EH (cell line): ENCODE measurements at places on chromosomes 6 and 20.

DNA sequence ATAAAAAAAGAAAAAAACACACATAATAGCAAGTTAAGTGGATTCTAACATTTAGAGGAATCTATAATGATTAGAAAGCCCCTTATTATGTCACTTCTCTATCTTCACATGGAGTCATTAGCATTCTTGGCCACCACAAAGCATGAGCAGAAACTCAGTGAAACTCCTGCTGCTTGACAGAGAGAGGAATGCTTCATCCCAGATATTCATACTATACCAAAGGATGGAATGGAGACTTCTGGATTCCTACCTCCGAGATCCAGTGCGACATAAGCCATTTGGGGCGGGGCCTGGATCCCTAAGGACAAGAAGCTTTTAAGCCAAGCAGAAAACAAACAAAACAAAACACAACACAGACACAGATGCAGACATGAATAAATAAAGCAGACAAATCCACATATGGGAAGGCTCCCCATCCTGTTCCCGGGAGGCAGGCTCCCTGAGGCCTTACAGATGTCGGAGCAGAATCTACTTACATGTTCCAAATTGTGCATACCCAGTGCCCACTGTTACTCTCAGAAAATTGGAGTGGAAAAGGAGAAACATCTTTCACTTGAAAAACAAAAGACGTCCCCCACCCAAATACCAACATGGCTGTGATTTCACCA is 727.3 kb downstream of the MAFB start:
- DNase-seq: no peak

GRCh38 chr6:50819904-50820868 is 1.5 kb downstream of the TFAP2B start:
- DNase-seq: no peak

- no peak for DNase-seq
Measured at GRCh38 chr20:2900845-2901592, 27.7 kb downstream of the PTPRA start.

GRCh38 chr6:94127716-94128115 is 708.4 kb upstream of the EPHA7 start:
- no peak for DNase-seq

GRCh38 chr6:44806656-44807055 is 419.1 kb downstream of the CDC5L start:
- DNase-seq: peak; percentile 39

DNA sequence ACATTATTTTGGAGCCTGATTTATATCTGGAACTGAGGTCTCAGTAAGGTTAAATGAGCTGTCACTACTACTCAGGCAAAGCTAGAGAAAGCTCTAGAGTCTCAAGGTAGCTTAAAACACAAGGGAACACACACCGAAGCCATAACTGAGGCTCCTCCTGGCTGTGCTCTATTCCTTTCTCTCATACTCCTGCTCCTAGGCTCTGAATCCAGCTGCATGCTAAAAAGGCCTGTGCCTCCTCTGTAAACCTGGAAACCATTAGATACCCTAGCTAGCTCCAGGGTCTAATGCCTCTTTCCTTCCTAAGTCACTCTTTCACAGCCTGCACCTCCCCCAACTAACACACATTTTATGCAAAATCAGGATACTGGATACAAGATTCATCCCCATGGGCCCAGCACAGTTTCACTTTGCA is 17.1 kb downstream of the RIPOR2 start:
- DNase-seq: no peak
